ENCODE measurements at places on chromosomes 6 and 20. TPM values are rescaled to one million over a fixed set of nuclear protein-coding genes. Genes with fewer than 3 reads are reported as not detected.
A peak's percentile ranks its signal among the peaks of the same experiment; 100 is the strongest.

The DNAH8 gene
- total RNA-seq = not detected

DNA sequence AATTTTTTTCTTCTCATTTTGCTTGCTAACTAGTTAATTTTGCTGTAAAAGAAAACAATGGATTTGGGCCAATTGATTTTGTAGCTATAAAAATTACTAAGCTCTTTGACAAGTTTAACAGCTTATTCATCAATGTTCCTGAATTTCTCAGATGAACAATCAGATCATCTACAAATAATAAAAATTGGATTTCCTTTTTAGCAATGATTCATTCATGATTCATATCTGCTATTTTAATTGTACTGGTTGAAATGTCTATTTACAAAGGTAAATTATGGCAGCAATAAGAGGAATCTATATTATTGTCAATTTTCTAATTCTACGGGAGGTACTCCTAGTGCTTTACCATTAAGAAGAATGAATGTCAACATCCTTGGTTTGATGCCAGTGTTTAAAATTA is 178.8 kb upstream of the BTBD3 start:
- DNase-seq = no peak

The TTK gene
- 9.7 TPM for total RNA-seq

DNA sequence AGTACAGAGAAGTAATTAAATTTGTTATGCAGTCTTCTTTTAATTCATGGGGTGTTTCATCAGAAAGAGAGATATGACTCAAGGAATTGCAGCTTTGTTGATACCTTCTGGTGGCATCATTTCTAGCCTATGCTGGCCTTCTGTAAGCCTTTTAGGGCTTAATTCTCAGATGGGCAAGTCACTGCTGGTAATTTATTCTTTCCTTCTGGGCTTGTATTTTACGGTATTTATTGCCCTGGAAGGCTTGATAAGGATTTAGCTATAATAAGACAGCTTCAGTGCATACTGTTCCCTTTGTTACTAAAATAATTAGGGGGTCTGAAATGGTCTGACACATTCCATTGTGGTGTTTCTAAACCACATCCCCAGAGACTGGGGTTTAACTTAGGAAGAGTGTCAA is 57.9 kb upstream of the EMILIN3 start:
- DNase-seq = no peak

GRCh38 chr20:44659931-44660330 is 8.4 kb upstream of the ADA start:
- no peak for DNase-seq

DNA sequence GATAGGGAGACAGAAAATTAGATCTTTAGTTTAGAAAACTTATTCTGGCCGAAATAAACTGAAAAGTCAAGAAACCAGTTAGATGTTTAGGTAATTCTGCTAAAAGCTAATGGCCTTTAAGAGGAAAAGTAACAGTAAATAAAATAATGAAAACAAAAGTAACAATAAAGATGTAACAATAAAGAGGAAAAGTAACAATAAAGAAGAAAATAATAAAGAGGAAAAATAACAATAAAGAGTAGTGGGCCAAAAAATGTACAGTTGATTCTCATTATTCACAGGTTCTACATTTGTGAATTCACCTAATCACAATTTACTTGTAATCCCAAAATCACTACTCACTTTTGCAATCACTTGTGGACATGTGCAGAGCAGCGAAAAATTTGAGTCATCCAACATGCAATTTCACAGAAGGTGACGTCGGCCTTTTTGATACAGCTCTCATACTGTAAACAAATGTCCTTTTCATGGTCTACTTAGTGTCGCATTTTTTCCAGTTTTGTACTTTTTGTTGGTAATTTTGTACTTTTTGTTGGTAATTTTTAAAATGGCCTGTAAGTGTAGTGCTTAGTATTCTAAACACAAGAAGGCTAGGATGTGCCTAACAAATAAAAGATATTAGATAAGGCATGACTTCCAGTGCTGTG is 24.0 kb downstream of the HBS1L start:
- no peak for DNase-seq

- no peak for DNase-seq
Measured at GRCh38 chr6:158763434-158764182, 55.6 kb downstream of the EZR start.

DNA sequence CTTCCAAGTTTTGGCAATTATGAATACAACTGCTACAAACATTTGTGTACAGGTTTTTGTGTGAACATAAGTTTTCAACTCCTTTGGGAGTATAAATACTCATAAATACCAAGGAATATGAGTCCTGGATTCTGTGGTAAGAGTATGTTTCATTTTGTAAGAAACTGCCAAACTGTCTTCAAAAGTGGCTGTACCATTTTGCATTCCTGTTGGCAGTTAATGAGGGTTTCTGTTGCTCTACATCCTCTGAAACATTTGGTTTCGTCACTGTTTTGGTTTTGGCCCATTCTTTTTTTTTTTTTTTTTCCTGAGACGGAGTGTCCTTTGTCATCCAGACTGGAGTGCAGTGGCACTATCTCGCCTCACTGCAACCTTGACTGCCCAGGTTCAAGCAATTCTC is 8.5 kb downstream of the AP5S1 start:
- DNase-seq = no peak

The KHDC1 gene
- 4.3 TPM for total RNA-seq

- no peak for DNase-seq
Measured at GRCh38 chr6:145733810-145734209, 1.5 kb downstream of the EPM2A start.

The RBBP9 gene
- 16.3 TPM for total RNA-seq

The ENPP1 gene
- 32.7 TPM for total RNA-seq

The HLA-DQB1 gene
- not detected for total RNA-seq

The C6orf163 gene
- 0.55 TPM for total RNA-seq

DNA sequence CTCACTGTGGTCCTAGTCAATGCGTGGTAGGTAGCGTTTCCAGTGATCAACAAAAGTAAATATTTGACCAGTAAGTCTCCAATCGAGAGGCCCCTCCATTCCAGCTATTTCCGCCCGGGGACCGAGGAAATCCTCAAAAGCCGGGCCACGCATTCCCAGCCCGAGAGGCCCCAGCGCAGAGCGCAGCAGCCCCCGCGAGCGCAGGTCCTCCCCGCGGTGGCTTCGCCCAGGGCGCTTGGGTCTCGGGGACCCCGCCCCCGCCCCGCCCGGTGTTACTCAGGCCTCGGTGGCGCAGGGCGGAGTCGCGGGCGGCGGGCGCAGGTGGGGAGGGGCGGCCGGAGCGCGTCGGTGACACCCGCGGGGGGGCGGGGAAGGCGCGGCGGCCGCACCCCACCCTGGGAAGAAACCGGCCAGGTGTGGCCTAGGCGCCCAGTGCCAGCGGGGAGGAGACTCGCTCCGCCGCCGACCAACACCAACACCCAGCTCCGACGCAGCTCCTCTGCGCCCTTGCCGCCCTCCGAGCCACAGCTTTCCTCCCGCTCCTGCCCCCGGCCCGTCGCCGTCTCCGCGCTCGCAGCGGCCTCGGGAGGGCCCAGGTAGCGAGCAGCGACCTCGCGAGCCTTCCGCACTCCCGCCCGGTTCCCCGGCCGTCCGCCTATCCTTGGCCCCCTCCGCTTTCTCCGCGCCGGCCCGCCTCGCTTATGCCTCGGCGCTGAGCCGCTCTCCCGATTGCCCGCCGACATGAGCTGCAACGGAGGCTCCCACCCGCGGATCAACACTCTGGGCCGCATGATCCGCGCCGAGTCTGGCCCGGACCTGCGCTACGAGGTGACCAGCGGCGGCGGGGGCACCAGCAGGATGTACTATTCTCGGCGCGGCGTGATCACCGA is at the start of gene DSP:
DSP (plus strand) TSS at position 497 of the 890 bp plus-strand sequence; CDS start at position 742, 245 bp downstream.
- DNase-seq = peak; percentile 18

GRCh38 chr6:5942591-5942990 is 64.1 kb downstream of the NRN1 start:
- DNase-seq = no peak

The PBOV1 gene
- total RNA-seq = not detected

- DNase-seq = peak; percentile 89
Measured at GRCh38 chr6:16999491-17000436, 102.1 kb upstream of the STMND1 start.

The SKIC2 gene
- 90.6 TPM for total RNA-seq

- DNase-seq = no peak
Measured at GRCh38 chr20:2805689-2806350, 5.4 kb upstream of the CPXM1 start.

GRCh38 chr6:92124200-92124651 is 1295.1 kb downstream of the EPHA7 start:
- no peak for DNase-seq

GRCh38 chr6:29376003-29376402 is 912 bp upstream of the OR12D3 start:
- no peak for DNase-seq

The HMGCLL1 gene
- total RNA-seq = not detected

- no peak for DNase-seq
Measured at GRCh38 chr6:15363523-15364400, 117.9 kb downstream of the JARID2 start.

DNA sequence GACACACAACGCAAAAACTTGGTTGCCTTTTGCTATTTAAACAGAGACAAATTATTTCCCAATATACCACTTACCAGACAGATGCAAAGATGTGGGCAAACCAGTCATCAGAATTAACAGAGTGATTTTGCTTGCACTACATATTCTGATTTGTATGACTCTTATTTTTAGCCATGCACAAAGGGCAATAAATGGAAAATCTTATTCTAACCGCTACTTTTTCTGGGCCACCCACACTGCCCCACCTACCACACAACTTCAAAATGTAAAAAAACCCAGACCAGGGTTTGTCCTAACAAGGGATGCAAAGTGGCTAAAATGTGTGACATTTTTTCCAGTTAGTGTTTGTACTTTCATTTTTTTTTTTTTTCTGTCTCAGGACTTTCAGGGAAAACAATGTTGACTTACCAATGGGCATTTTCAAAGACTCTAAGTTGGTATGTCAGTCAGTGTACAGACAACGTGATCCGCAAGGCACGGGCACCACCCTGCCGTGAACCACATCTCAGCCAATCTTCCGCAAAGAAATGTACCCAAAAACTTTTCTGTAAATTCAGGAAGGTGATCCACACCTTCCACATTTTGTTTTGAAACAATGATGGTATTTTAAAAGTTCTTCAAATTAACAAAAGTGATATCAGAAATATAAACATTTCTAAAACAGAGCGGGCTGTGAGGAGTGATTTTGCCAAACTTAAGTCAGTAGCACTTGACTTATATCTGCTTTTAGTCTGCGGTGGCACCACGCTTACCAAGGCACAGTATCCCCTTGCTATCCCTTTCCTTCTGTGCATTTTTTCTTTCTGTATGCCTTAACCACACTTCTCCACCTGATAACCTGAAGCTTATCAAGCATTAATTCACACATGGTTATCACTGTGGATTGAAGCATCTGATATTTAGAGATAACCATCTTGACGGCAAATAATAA is 185.6 kb downstream of the GJA10 start:
- no peak for DNase-seq

- DNase-seq = no peak
Measured at GRCh38 chr6:87092435-87092834, 2.5 kb downstream of the CGA start.

DNA sequence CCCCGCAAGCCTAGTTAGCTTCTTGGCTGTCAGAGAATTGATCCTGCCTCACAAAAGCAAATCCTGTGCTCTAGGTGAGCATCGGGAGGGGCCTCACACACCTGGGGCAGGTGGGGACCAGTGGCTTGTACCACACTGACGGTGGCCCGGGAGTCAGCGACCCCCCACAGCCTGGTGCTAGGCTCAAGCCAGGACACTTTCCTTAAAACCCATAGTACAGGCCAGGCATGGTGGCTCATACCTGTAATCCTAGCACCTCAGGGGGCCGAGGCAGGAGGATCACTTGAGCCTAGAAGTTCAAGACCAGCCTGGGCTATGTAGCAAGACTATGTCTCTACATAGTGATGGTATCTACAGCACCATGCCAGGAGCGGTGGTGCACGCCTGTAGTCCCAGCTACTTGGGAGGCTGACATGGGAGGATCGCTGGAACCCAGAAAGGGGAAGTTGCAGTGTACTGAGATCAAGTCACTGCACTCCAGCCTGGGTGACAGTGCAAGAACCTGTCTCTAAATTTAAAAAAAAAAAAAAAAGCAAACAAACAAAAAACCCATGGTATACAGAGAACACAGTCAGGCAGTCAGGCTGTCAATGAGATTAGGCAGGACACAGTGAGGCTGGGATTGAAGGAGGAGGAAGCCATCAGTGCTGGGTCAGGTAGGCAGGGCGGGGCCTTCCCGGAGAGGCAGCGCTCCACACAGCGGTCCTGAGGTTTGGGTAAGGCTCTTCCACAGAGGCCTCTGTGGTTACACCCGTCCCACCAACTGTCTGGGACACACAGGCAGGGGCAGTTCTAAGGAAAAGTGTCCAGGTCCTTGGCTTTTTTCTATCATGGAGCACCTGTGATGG is 41.3 kb downstream of the SYNJ2 start:
- no peak for DNase-seq

GRCh38 chr6:6559994-6560570 is 28.4 kb upstream of the LY86 start:
- no peak for DNase-seq

DNA sequence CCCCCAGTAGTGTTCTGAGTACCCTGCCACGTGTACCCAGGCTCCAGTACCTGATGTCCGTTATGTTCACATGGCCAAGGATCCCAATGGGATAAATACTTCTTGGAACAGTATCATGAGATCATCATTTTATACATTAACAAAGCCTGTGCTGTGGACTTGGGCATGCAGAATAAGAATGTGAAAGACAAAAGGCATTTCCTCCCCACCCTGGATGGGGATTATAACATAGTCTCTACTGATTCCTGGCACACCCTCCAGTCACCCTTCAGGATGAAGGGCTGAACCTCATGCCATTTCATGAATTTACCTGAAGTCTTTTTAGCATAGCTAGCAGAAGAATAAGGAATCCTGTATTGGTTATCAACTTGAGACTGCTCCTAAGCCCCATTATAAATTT is 2.8 kb downstream of the TNFRSF21 start:
- DNase-seq = no peak

GRCh38 chr6:134295953-134296553 is 21.9 kb downstream of the SGK1 start:
- DNase-seq = peak; percentile 97

GRCh38 chr6:135113860-135114259 is 59.2 kb upstream of the HBS1L start:
- no peak for DNase-seq

The PDE7B gene
- total RNA-seq = 1.1 TPM

DNA sequence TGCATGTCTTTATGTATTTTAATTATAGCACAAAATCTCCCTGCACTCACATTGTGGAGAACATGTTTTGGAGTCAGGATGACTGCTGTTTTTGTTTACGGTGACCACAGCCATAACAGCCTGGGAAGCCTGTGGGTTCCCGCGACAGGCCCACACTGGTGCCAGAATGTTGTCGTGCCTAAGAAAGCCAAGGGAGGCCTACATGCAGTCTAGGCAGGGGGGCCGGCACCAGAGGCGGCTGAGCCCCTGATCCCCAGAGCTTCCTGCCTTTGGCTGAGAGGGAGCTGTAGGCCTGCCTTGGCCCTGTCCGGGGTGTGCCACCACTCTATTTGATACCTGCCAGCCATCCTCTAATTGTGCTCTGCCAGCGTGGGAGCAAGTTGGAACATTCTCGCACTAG is 46.7 kb downstream of the TBC1D7 start:
- DNase-seq = no peak

DNA sequence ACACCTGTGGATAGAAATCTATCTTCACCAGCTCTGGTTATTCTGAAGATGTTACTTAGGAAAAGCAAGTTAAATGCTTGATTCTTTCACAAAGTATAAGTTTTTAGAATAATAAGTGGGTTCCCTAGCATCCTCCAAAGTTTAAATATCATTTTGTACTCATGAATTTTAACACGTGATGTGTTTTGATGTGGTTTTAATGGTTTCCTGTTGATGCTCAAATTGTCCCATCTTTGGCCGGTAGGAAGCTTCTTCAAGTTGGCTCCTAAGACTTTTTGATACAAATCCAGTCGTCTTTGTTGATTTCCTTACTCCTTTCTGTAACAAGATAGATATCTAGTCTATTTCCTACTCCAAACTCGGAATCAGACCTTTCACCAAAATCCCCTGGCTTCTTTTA is 94.5 kb upstream of the STXBP5 start:
- no peak for DNase-seq

Data from HFFc6 (cell line).